ENCODE measurements at places on chromosomes 5 and 9. TPM values are rescaled to one million over a fixed set of nuclear protein-coding genes. Genes with fewer than 3 reads are reported as not detected.

The GABRA6 gene
- not detected for total RNA-seq

The FIBCD1 gene
- not detected for total RNA-seq

The ALDH1B1 gene
- 40.2 TPM for total RNA-seq

The CDC25C gene
- not detected for total RNA-seq

The CATSPER3 gene
- not detected for total RNA-seq

The SHISAL2B gene
- not detected for total RNA-seq

The ABHD17B gene
- 16.5 TPM for total RNA-seq

The RNF183 gene
- 0.43 TPM for total RNA-seq

The TMEM171 gene
- 2.2 TPM for total RNA-seq

The ARID3C gene
- total RNA-seq: not detected

The CSF2 gene
- total RNA-seq: not detected

The SEMA6A gene
- total RNA-seq: 37.5 TPM

The TMC1 gene
- total RNA-seq: not detected

The GABRG2 gene
- not detected for total RNA-seq

The GPX3 gene
- total RNA-seq: 70.5 TPM

The MCCC2 gene
- 48.7 TPM for total RNA-seq

The SLC34A3 gene
- not detected for total RNA-seq

The PCDHA11 gene
- total RNA-seq: 0.45 TPM

The FST gene
- 7.4 TPM for total RNA-seq

The ADRA1B gene
- total RNA-seq: 9.3 TPM

The GFRA3 gene
- not detected for total RNA-seq

The SLC1A3 gene
- 2.7 TPM for total RNA-seq

The INSYN2B gene
- total RNA-seq: not detected

The LCN9 gene
- not detected for total RNA-seq

The TOR1A gene
- 6.4 TPM for total RNA-seq

The CFAP157 gene
- total RNA-seq: 7.6 TPM

The PGM5 gene
- 104 TPM for total RNA-seq

Measured in stomach (tissue), 19 donors.